ENCODE measurements at places on chromosomes 2 and 18. TPM values are rescaled to one million over a fixed set of nuclear protein-coding genes. Genes with fewer than 3 reads are reported as not detected.

CNTNAP5 gene
- total RNA-seq = not detected

CFAP65 gene
- not detected for total RNA-seq

TSPYL6 gene
- not detected for total RNA-seq

MOCOS gene
- 0.19 TPM for total RNA-seq

MDH1B gene
- total RNA-seq = 0.56 TPM

MYOM1 gene
- 2.0 TPM for total RNA-seq

LYG2 gene
- total RNA-seq = not detected

PRSS56 gene
- not detected for total RNA-seq

CYP27C1 gene
- total RNA-seq = not detected

ACSL3 gene
- 32.6 TPM for total RNA-seq

CXCR4 gene
- total RNA-seq = 330 TPM

SH2D6 gene
- 0.66 TPM for total RNA-seq

FAM161A gene
- 8.7 TPM for total RNA-seq

TXNDC2 gene
- not detected for total RNA-seq

KLHL30 gene
- total RNA-seq = not detected

SMYD1 gene
- not detected for total RNA-seq

MOGAT1 gene
- not detected for total RNA-seq
